Suppressor macrophage (primary cell): ENCODE measurements at places on chromosomes 5 and 9.

GRCh38 chr5:126471875-126472537, 48.8 kb downstream of the GRAMD2B start:
- no peak for DNase-seq

- no peak for DNase-seq
Measured at GRCh38 chr5:116865651-116866050, 291.0 kb upstream of the SEMA6A start.

GRCh38 chr9:126217250-126217653, 109.4 kb upstream of the MVB12B start:
- DNase-seq: no peak

- DNase-seq: peak; percentile 1
Measured at GRCh38 chr5:155906046-155906445, 420.9 kb upstream of the SGCD start.

DNA sequence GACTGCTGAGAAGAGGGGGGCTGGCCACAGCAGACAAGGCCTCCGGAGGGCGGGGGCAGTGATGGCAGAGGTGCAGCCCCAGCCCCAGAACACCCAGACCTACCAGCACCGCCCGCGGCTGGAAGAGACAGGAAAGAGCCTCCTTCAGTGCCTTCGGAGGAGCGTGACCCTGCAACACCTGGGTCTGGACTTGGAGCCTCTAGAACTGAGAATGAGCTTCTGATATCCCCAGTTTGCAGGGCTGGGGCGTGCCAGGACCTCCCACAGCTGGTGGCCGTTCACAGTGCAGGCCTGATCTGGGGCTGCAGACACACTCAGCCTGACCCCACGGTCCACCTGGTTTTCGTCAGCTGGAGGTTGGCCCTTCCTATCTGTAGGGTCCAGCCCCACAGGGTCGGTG, 9.1 kb downstream of the LCN10 start:
- DNase-seq: no peak

DNA sequence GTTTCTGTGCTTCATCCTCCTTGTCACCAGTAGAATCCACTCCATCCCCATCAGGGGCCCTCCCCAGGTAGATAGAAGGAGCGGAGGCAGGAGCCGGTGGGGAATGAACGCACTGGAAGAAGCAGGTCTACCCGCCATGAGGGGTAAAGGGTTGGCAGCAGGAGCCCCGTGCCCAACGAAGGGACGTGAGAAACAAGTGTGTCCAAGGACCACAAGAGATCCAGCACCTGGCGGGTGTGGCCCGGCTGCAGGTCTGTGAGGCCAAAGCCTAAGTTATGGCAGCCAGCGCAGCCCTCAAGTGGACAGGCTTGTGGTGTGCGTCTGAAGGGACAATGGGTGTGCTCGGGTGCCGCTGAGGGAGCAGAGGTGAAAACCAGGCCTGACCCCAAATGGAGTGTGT, 94.3 kb downstream of the IRX2 start:
- no peak for DNase-seq

GRCh38 chr9:84659313-84659712, 10.2 kb upstream of the NTRK2 start:
- DNase-seq: no peak

- no peak for DNase-seq
Measured at GRCh38 chr5:76399268-76399667, 3.8 kb upstream of the IQGAP2 start.

- DNase-seq: no peak
Measured at GRCh38 chr9:134680393-134681060, 38.9 kb downstream of the COL5A1 start.

- DNase-seq: no peak
Measured at GRCh38 chr5:132767150-132767549, 9.9 kb downstream of the SEPTIN8 start.

DNA sequence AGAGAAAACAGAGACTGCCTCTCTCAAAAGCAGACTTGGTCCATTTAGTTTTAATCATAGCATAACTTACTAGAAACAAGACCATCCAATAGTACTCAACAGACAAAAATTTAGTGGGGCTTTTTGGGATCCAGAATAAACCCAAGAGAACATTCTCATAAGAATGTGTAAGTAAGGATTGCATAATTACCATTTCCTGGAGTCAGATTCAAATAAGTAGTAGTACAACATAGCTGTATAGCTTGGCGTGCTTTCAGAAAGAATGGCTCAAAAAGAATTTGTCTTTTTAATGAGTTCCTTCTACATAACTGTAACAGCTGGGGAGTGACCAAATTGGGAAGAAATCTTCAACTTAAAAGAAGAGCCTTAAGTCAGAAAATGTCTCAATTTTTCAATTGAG, 145.4 kb downstream of the DENND1A start:
- DNase-seq: no peak

DNA sequence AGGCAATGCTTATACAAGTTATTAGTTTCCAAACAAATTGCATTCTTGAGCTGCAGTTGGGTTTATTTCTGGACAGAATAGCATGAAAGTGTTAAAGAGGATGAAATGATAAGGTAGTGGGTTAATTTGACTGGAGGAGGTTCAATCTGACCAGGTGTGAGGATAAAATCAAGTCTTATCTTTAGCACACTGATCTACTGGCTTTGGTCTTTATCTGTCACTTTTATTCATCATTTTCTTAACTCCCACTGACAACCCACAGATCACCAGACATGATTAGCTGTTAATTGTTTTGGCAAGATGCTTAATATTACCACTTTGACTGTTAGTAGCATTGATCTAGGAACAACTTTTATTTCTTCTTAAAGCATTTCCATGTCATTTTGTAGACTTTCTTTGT, 74.4 kb upstream of the CNTLN start:
- no peak for DNase-seq

DNA sequence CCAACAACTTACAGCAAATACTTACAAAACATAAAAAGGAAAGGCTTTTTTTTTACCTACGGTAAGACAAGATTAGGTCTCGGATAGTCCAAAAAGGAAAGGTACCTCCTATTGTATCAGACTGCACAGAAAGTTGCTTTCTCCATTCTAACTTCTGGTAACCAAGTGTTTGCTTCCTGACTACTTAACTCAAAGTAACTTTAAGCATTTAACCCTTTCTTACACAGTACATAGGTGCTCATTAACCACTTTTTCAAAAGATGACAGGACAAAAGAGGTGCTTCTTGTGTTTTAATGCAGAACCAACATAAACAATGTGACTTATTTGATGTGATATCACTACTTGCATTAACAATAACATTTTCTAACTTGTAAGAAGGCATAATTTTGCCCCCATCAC, 23.1 kb downstream of the PWWP2A start:
- DNase-seq: no peak

- DNase-seq: peak; percentile 69
Measured at GRCh38 chr5:150801117-150801927, 22.8 kb downstream of the SMIM3 start.

- DNase-seq: no peak
Measured at GRCh38 chr9:130579738-130580463, 524 bp downstream of the FUBP3 start.

DNA sequence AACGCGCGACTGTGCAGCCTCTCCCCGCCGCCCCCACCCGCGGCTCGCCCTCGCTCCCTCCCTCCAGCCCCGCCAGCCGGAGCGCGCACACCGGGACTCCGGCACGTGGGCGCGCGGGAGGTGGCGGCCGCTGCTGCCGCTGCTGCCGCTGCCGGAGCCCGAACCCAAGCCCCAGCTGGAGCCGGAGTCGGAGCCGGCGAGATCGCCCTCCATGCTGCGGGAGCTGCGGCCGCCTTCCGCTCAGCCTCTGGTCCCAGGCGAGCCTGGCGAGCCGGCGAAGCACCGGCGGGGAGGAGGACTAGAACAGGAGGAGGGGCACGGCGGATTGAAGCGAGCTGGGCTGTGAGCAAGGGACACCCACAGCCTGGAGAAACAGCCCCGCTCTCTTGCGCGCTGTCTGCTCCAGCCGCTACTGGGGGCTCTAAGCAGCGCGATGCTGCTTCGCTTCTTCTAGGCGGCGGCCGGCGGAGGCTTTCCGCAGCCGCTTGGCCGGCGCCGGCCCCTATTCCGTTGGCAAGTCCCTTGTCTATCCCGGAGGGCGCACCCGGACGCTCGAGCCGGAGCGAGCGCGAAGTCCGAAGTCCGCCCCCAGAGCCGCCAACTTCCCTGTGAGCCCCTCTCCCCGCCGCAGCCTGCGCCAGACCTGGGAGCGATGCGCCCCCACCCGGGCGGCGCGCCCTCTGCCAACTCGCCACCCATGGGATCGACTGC, 598.7 kb upstream of the SGCD start:
- DNase-seq: no peak

GRCh38 chr5:151007430-151008209, 12.8 kb upstream of the GPX3 start:
- no peak for DNase-seq

GRCh38 chr5:24045046-24045445, 537.6 kb downstream of the PRDM9 start:
- no peak for DNase-seq

DNA sequence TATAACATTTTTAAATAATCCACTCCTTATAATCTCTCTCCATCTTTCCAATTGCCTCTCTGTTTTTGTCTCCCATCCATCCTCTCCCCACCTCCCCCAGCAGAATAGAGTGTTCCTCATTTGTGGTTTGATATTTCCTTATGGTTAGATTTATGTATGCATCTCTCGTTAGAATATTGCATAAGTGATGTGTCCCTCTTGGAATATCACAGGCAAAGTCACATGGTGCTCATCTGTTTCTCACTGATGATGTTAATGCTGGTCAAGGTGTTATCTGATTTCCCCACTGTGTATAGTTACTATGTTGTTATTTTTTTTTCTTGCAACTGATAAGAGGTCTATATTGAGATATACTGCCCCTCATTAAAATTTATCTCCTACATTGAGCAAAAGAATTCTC, 3.1 kb upstream of the LRRC70 start:
- DNase-seq: no peak

- no peak for DNase-seq
Measured at GRCh38 chr5:135498637-135498995, 37.1 kb downstream of the NEUROG1 start.
